CD8-positive, alpha-beta memory T cell (primary cell): ENCODE measurements at places on chromosomes 5 and 9. TPM values are rescaled to one million over a fixed set of nuclear protein-coding genes. Genes with fewer than 3 reads are reported as not detected.

TOR2A gene
- total RNA-seq: 30.7 TPM

DNA sequence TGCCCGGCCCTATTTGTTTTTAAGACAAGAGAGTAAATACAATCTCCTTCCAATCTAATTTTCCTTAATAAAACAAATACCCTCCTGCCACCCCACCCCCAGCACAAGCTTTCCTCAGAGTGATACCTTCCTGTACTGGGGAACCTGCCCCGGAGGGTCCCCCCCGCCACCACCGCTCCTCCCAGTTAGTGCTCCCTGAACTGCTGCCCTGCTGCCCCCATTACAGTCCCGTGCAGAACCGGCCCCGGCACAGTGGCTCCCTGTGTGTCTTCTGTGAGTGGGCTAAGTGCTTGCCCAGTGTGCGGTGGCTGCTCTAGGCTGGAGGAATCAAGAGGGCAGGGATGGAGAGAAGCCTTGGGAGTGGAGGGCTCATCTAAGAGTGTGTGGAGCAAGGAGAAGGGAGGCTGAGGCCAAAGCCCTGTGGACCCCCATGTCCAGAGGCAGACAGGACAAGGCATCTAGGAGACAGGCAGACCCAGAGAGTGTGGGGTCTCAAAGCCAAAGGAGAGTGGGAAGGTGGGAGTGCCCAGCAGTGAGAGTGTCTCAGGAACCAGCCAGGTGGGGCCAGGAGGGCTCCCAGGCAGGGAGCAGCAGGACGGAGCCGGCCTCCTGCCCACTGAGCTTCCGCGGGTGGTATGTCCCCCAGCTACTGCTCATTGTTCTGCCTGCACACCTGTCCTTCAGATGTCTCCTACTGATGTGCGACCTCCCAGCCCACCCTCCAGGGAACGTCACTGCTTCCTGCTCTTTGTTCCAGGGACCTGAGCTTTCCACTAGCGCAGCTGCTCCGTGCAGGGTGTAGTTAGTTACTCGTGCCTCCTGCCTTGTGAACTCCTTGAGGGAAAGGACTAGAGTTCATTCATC is 129.0 kb downstream of the DAB2IP start:
- H3K4me1 ChIP-seq: no peaks in the 10 kb centered on the region
- no peaks in the 10 kb centered on the region for H3K27me3 ChIP-seq
- no peak overlapping the region for H3K4me3 ChIP-seq
- no peak overlapping the region for H3K27ac ChIP-seq
- DNase-seq: no peak

DNA sequence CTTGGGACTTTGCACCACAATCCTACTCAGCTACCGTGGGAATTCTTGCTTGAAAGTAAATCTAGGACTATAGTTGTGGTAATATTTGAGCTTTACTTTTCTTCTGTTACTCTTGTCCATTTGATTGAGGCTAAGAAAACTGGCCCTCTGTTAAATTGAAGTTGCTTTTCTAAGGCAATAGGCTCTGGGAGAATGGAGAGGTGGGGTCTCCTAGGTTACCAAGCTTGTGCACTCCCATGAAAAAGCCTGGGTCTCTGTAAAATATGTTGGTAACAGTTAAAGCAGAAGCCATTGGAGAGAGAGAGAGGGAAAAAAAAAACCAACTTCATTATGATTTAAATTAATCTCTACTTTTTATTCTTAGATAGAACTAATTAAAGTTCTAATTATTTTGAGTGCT is 68.6 kb downstream of the RAI14 start:
- DNase-seq: no peak
- H3K4me3 ChIP-seq: no peak overlapping the region
- H3K4me1 ChIP-seq: no peaks in the 10 kb centered on the region
- no peaks in the 10 kb centered on the region for H3K27me3 ChIP-seq
- H3K27ac ChIP-seq: no peak overlapping the region

- H3K4me1 ChIP-seq: no peaks in the 10 kb centered on the region
- no peak overlapping the region for H3K27ac ChIP-seq
- DNase-seq: no peak
- no peaks in the 10 kb centered on the region for H3K36me3 ChIP-seq
- no peak overlapping the region for H3K4me3 ChIP-seq
- no peaks in the 10 kb centered on the region for H3K27me3 ChIP-seq
Observed at GRCh38 chr5:18507114-18507513, 872.9 kb downstream of the TAF11L14 start.

GRCh38 chr9:134192951-134193731 is 28.8 kb upstream of the RNU6ATAC start:
- DNase-seq: no peak
- H3K4me1 ChIP-seq: peaks cover 11% of the 10 kb centered on the region
- H3K27ac ChIP-seq: no peak overlapping the region
- peaks cover 4% of the 10 kb centered on the region for H3K27me3 ChIP-seq
- H3K4me3 ChIP-seq: no peak overlapping the region

FRMD3 gene
- 0.62 TPM for total RNA-seq

DNA sequence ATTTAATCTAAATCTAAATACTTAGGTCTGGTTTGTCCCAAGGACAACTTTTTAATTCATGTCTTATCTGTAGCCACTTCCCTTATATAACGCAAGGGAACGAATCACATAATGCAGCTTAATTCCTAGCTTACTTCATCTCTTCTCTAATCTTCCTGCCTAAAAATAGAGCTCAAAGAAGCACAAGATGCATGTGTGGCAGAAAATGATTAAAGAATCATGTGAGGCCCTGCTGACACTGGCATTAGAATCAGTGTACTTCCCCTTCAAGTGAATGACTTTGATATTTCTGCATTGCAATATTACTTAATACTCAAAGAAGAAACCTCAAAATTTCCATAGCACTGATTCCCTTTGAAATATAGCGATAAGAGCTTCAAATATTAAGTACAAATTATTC is 317.9 kb upstream of the FTMT start:
- H3K27ac ChIP-seq: no peak overlapping the region
- no peak overlapping the region for H3K4me3 ChIP-seq
- H3K36me3 ChIP-seq: no peaks in the 10 kb centered on the region
- no peak for DNase-seq

DNA sequence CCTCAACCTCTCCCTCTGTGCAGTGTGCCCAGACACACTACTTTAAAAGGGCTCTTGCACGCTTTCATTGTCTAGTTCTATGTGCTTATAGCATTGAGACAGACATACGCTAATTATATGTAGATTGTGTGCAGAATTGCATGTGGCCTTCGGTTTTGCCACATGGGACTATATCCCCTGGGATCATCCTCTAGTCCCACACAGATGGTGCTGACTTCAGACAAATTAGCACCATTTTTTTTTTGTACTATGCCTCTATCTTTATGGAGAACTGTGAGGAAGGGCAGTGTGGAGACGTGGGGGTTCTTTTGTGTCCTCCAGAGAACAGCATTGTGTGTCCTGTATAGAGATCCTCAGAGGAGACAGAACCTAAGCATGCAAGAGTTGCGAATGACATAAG is 29.3 kb downstream of the PAPPA start:
- H3K27ac ChIP-seq: no peak overlapping the region
- H3K36me3 ChIP-seq: no peaks in the 10 kb centered on the region
- no peaks in the 10 kb centered on the region for H3K4me1 ChIP-seq

OBP2A gene
- total RNA-seq: not detected

- H3K4me1 ChIP-seq: no peaks in the 10 kb centered on the region
- no peak for DNase-seq
- no peak overlapping the region for H3K4me3 ChIP-seq
- no peaks in the 10 kb centered on the region for H3K36me3 ChIP-seq
- no peaks in the 10 kb centered on the region for H3K27me3 ChIP-seq
Observed at GRCh38 chr5:59416451-59416850, 477.1 kb downstream of the PDE4D start.

GLT6D1 gene
- not detected for total RNA-seq

DNA sequence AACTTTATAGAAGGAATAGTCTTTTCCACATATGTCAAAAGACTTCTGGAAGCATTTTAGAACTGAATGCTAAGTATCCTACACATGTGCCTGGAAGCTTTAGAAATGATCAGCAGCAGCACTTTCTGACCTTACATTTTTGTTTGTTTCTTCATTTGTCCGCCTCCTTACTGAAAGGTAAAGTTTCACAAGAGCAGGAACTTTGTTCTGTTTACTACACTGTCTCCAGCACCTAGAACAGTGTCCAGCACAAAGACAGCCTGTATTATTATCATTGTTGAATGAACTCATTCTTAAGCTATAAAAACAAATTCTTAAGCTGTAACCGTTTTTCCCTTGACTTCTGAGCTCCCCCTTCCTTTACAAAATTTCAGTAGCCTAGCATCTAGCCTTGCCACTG is 14.8 kb downstream of the PIP5K1B start:
- H3K27ac ChIP-seq: no peak overlapping the region
- H3K36me3 ChIP-seq: no peaks in the 10 kb centered on the region
- DNase-seq: no peak
- H3K4me1 ChIP-seq: no peaks in the 10 kb centered on the region
- no peak overlapping the region for H3K4me3 ChIP-seq
- no peaks in the 10 kb centered on the region for H3K27me3 ChIP-seq

FOCAD gene
- total RNA-seq: 24.8 TPM

TMOD1 gene
- total RNA-seq: 1.5 TPM

- no peaks in the 10 kb centered on the region for H3K4me1 ChIP-seq
- H3K4me3 ChIP-seq: no peak overlapping the region
- peaks cover 2% of the 10 kb centered on the region for H3K27me3 ChIP-seq
- no peaks in the 10 kb centered on the region for H3K36me3 ChIP-seq
Observed at GRCh38 chr5:113115061-113115460, 138.5 kb downstream of the DCP2 start.

DNA sequence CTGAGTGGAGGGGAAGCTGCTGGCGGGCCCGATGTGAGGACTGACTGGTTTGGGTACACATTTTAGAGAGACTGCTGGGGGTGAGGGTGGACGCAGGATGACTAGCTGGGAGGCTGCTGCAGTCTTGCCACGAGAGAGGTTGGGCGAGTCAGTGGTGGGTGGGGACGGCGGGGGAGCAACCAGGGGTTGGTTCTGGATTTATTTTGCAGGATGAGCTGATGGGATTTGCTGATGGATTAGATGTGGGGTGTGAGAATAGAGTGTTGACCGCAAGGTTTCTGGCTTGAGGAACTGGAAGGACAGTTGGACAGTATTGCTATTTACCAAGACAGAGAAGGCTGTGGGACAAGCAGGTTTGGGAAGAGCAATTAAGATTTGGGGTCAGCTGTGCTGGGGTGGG is 5.8 kb upstream of the NDST1 start:
- H3K27me3 ChIP-seq: no peaks in the 10 kb centered on the region
- no peak overlapping the region for H3K27ac ChIP-seq
- H3K4me1 ChIP-seq: no peaks in the 10 kb centered on the region
- no peak for DNase-seq

IL33 gene
- not detected for total RNA-seq

- H3K4me3 ChIP-seq: no peak overlapping the region
- no peak overlapping the region for H3K27ac ChIP-seq
- no peaks in the 10 kb centered on the region for H3K4me1 ChIP-seq
- no peaks in the 10 kb centered on the region for H3K27me3 ChIP-seq
- no peak for DNase-seq
Observed at GRCh38 chr5:13745508-13745907, 199.0 kb downstream of the DNAH5 start.

GRCh38 chr9:135828656-135829055 is 78.7 kb downstream of the CAMSAP1 start:
- no peaks in the 10 kb centered on the region for H3K27me3 ChIP-seq
- peaks cover 3% of the 10 kb centered on the region for H3K36me3 ChIP-seq
- no peaks in the 10 kb centered on the region for H3K4me1 ChIP-seq
- H3K4me3 ChIP-seq: no peak overlapping the region
- H3K27ac ChIP-seq: no peak overlapping the region

GRCh38 chr9:34686732-34687131 is 4.3 kb downstream of the CCL19 start:
- H3K27me3 ChIP-seq: no peaks in the 10 kb centered on the region
- no peak overlapping the region for H3K27ac ChIP-seq
- no peak for DNase-seq

- H3K27me3 ChIP-seq: no peaks in the 10 kb centered on the region
- no peak for DNase-seq
- no peaks in the 10 kb centered on the region for H3K36me3 ChIP-seq
- no peaks in the 10 kb centered on the region for H3K4me1 ChIP-seq
Observed at GRCh38 chr5:149938791-149939358, 5.7 kb downstream of the PDE6A start.

FAM81B gene
- not detected for total RNA-seq

DNA sequence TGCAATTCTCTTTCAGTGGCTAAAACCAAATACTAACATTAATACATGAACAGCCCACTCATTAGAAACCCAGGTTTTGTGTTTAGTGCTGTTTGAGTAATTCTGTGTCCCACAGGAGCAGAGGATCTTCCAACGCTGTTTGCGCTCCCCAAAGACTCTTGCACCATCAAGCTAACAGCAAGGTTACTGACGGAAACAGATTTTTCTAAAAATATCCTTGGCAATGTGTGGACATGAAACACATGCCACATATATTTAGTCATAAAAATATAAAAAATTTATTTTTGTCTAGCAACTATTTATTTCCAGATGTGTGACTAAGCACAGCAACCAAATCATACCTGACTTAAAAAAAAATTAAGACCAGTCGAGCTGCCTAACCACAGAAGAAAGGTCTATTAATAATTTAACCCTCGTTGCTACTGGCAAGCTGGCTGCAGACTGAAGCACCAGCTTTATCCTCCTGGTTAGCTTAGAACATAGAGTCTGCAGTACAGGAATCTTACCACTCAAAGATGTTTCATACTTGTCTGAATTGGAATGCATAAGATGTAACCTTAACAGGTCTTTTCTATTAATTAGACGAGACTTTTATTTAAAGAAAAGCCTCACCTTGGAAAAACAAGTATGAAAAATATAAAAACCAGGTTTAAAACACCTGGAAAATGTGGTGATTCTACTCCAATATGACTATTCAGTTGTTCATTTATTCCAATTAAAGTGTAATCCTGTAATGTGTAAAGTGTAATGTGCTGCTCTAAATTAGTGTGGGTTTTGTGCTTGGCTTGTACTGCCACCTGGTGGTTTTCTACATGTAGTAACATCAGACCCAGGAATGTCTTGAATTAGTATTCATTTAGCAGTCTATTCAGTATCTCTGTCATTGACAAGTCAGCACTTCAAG is 272.5 kb downstream of the EPB41L4A start:
- no peak overlapping the region for H3K27ac ChIP-seq
- H3K4me1 ChIP-seq: no peaks in the 10 kb centered on the region
- DNase-seq: peak; percentile 60
- no peaks in the 10 kb centered on the region for H3K27me3 ChIP-seq
- no peaks in the 10 kb centered on the region for H3K36me3 ChIP-seq

TTC23L gene
- 0.63 TPM for total RNA-seq
